T-helper 17 cell (primary cell): ENCODE measurements at places on chromosomes 6 and 20.

GRCh38 chr6:25928562-25929324, 1.7 kb downstream of the SLC17A2 start:
- DNase-seq = no peak

DNA sequence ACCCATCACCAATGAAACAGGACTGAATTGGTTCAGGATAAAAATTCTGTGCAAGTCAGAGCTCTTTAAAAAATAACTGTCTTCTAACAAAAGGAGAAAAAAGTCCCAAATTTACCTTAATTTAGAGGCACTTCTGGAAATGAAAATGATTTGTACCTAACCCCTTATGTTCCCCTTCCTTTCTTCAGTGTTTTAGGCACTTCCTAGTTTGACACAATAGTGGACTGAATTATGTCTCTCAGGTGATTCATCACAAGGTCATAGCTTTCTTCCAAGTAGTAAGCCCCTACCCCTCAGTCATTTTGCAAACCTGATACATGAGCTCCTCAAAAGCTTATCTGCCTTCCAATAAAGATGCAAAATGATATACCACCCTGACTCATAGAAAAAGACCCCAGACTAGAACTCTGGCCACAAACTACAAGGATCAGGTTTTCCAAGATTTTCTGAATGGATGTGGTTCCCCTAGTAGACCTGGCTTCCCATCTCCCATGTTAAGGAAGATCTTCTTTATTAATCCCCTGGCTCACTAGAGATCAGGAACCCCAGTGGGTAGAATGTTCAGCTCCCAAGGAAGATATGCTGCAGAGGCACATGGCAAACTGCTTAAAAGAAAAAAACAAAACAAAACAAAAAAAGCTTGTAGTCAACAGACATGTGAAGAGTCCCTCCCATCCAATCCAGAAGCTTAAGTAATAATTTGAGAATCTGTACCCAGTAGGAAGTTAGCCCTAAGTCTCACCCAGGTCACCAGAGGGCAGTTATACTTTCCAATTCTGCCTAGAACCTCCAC, 3.6 kb downstream of the PPP1R10 start:
- DNase-seq = no peak

- no peak for DNase-seq
Measured at GRCh38 chr6:69974193-69974592, 107.8 kb downstream of the COL19A1 start.

- no peak for DNase-seq
Measured at GRCh38 chr20:34791289-34792020, 34.0 kb downstream of the NCOA6 start.

DNA sequence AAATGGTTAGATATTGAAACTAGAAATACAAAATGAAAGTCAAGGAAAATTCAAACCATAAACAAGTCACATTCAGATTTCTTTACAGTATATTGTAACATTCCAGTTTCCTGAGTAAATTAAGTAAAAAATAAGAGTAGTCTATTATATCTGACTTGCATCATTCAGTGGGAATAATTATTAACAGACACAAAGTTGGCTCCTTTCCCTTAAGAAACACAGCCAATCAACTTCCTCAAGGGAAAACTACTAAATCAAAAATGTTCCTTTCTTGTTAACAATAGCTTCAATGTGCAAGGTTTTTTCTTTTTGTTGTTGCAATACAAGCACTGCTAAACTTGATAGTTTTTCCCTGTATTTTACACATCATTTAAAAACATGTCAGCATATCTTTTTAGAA, 33.2 kb downstream of the DNAAF9 start:
- no peak for DNase-seq

DNA sequence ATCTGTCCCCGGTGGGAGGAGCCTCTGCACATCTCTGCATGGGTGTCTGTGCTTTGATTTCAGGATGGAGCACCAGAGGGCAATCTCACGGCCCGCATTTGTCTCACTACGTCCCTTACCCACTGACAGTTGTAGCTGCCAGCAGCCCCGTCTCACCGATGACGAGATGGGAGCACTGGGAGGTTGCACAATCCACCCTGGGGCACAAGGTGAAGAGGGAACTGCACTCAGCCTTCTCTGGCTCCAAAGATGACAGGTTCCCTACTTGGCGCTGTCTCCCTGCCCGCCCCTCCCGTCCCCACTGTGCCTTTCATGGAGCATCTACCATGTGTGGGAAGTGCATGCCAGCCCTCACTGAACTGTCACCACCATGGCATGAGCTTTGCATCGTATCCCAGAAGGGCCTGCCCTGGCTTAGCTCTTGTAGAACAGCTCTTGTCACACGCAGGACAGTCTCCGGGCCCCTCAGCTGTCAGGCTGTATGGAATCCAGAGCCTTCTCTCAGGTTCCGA, 99.9 kb upstream of the PMEPA1 start:
- DNase-seq = no peak

GRCh38 chr6:167678102-167679101, 148.3 kb upstream of the AFDN start:
- DNase-seq = no peak

GRCh38 chr20:50498071-50498776, 12.0 kb upstream of the PTPN1 start:
- no peak for DNase-seq

DNA sequence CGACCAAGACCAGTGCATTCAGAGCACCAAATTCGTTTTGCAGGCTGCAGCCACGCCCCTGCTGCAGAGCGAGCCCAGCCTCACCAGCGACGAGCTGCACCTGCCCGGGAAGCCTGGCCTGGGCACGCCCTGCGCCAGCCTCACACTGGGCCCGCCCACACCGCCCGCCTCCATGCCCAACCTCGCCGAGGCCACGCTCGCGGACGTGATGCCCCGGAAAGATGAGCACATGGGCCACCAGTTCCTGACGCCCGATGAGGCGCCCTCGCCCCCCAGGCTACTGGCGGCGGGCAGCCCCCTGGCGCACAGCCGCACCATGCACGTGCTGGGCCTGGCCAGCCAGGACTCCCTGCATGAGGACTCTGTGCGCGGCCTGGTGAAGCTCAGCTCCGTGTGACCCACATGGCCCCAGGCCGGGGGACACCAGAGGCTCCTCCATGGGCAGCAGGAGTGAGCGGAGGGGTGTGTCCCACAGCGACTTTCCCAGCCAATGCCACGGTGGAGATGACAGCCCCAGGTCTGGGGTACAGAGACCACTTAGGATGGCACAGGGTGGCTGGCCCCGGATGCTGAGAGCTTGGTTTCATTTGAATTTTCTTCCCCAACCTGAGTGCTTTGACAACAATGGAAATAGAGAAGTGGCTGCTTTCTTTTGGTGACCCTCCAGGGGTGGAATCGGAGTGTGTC, 150.2 kb upstream of the SNX9 start:
- no peak for DNase-seq

GRCh38 chr6:16670183-16670582, 91.1 kb downstream of the ATXN1 start:
- DNase-seq = no peak

- DNase-seq = no peak
Measured at GRCh38 chr20:2151858-2152281, 50.2 kb downstream of the STK35 start.

GRCh38 chr6:13427801-13428582, 59.4 kb downstream of the GFOD1 start:
- no peak for DNase-seq

- no peak for DNase-seq
Measured at GRCh38 chr6:98848539-98849242, 14.3 kb downstream of the POU3F2 start.

DNA sequence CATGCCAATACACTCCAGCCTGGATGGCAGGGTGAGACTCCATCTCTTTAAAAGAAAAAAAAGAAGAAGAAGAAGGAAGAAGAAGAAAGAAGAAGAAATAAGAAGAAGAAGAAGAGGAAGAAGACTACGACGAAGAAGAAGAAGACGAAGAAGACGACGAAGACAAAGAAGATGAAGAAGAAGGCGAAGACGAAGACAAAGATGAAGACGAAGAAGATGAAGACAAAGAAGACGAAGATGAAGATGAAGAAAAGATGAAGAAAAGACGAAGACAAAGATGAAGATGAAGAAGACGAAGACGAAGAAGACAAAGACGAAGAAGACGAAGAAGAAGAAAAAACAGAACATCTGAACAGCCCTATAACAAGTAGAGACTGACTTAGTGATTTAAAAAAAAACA, 33.0 kb downstream of the TRPC4AP start:
- DNase-seq = no peak

GRCh38 chr6:31086788-31087440, 25.5 kb downstream of the C6orf15 start:
- DNase-seq = no peak

DNA sequence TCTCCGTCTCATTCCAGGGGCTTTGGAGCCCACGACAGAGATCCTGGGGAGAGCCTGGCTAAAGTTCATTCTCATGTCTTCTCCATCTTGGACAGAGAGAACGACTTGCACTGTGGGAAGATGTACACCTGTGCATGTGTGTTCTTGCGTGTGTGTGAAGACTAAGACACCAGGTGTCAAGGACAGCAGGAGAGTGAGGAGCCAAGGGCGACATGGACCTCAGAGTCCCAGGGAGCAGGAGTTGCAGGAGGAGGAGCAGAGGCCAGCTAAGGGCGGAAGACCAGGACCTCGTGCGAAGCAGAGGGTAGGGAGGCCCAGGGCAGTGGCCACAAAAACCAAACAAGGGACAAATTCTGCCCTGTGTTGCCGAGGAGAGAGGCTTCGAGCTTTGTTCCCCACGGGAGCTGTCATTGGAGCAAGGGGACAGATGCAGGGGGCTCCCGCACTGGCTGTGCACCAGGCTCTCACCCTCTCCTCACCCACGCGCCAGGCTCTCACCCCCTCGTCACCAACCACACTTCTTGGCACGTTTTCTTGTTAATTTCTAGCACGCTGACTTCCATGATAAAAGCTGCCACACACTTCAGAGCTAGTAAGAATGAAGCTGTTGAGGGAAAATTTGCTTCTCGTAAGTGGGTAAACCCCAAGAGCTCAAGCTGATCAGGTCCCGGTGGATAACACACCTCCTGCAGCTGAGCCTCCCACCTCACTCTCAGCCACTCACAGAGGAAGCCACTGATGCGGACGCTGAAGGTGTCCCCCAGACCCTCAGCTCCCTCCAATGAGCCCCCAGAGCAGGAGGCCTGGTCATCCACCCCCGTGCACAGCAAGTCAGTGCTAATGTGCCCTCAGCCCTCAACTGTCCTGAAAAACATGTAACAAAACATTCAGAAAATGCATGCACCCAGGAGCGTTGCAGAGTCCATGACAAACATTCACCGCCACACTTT, 62.6 kb downstream of the DLL1 start:
- no peak for DNase-seq
